ENCODE measurements at places on chromosomes 7 and 10.

GRCh38 chr7:47386273-47386835 is 195.6 kb downstream of the TNS3 start:
- DNase-seq = no peak

DNA sequence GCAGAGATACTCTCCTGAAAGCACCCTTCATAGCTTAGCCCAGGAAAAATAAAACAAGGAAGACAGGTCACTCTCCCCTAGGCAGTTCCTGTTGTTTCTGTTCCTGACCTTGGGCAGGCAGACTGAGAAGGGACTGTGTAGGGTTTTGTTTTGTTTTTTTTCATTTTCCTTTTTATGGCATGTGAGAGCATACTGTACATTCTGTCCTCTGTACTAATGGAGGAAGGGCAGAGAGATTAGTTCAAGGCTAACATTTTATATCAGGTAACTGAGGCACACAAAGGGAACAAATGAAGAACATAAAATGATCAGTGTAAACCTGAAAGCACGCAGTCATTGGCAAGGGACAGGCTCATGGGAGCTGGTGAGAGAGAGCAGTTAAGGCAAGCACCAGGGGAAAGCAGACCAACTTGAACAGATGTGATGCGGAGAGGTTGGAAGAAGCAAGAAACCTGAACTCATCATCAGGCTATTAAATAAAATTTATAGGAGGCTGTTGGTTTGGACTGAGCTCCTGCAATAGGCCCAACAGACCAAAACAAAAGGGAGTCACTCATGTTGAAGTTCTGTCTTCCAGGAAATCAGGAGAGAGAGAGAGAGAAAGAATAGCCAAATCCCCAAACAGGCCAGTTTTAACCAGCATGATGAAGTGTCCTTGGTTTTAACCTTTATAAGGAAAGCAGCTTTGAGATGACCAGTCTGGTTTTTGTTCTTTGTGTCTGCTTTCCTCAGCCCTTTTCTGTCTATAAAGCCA is 34.1 kb upstream of the PDCD4 start:
- no peak for DNase-seq

DNA sequence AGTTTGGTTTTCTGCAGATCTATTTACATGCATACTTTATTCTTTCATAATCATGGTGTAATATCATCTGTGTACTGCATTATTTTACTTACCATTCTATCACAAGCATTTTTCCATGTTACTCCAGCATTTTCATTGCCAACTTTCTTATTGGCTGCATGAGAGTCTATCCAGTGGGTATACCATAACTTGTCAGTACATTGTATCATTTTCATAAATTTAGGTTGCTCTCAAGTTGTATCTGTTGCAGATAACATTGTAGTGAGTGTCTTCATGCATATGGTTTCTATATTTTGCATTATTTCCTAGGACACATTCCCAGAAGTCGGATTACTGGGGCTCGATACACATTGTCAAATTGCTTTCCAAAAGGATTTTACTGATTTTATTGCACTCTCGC is 87.2 kb upstream of the INSYN2A start:
- no peak for DNase-seq

GRCh38 chr7:21113609-21114415 is 314.1 kb upstream of the SP4 start:
- no peak for DNase-seq

GRCh38 chr7:47194516-47195057 is 387.3 kb downstream of the TNS3 start:
- DNase-seq = no peak

DNA sequence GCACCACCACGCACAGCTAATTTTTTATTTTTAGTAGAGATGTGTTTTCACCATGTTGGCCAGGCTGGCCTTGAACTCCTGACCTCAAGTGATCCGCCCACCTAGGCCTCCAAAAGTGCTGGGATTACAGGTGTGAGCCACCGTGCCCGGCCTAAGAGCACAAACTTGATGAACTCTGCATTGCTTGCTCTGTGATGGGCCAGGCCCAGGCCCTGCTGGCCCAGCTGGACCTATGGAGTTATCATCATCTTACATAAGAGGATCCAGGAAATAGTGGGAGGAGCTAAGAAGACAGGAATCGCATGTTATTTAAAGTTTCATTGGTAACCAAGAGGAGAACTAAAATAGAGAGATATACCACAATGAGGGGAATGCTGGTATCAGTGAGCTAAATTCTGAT is 86.9 kb downstream of the DAGLB start:
- DNase-seq = no peak

- peak; percentile 85 for DNase-seq
Observed at GRCh38 chr7:100825751-100826513, 1.4 kb downstream of the EPHB4 start.

DNA sequence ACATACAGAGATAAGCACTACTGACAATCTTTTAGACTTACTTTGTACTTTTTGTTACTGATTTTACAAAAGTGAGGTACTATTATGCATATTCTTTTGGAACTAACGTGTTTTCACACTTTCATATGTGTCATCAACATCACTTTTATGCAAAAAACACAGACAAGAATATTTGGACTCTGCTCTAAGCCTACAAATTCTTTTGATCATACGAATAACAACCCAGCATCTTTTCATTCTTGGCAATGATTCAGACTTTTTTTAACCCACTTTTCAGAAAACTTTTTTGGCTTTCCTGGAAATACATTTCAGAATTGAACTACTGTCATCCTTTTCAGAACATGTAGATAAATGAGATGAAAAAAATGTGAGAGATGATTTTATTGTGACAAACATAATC is 30.2 kb downstream of the USP6NL start:
- no peak for DNase-seq

- DNase-seq = no peak
Observed at GRCh38 chr7:151968357-151968756, 12.1 kb downstream of the GALNTL5 start.

GRCh38 chr7:100080907-100081534 is 502 bp downstream of the ZNF3 start:
- no peak for DNase-seq

DNA sequence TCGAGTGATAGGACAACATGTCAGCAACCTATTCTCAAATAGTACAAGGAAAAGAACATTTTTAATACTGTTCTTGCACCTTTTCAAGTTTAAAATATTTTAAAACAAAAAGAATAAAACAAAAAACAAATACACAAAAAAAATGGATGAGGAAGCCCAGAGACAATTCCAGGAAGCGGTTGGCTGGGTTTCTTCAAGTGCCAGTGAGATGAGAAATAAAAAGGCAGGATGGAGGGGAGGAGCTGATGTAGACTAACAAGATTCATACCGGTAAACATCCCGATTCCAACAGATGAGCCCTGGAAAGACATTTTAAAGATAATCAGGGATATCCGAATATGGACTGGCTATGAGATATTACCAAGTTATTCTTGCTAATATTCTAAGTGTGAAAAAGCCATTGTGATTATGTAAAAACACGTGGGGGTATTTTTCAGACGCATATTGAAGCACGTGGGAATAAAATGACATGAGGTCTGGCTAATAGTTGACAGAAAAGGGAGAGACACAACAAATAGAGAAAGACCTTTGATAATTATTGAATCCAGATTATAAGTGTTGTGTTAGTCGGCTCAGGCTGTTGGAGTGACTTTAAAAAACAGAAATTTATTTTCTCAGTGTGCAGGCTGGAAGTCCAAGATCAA is 101.3 kb upstream of the LRRC4 start:
- no peak for DNase-seq

- no peak for DNase-seq
Observed at GRCh38 chr7:155529346-155529745, 17.0 kb downstream of the CNPY1 start.

DNA sequence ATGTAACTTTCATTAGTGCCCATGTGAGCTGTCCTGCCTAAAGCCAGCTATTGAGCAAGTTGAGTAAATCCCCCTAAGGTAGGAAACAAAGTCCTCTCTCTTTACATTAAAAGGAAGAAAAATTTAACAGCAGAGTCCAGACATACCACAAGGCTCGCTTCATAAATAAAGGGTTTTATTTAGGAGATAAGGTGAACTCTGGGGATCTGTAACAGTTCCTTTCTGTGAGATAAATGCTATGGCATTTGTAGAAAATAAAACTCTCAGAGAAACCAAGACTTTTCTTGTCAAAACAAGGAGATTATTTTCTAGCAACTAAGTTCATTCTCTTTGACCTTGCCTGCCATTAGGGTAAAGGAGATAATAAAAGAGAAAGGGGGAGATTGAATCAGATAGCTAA is 32.3 kb upstream of the LYZL1 start:
- DNase-seq = no peak

DNA sequence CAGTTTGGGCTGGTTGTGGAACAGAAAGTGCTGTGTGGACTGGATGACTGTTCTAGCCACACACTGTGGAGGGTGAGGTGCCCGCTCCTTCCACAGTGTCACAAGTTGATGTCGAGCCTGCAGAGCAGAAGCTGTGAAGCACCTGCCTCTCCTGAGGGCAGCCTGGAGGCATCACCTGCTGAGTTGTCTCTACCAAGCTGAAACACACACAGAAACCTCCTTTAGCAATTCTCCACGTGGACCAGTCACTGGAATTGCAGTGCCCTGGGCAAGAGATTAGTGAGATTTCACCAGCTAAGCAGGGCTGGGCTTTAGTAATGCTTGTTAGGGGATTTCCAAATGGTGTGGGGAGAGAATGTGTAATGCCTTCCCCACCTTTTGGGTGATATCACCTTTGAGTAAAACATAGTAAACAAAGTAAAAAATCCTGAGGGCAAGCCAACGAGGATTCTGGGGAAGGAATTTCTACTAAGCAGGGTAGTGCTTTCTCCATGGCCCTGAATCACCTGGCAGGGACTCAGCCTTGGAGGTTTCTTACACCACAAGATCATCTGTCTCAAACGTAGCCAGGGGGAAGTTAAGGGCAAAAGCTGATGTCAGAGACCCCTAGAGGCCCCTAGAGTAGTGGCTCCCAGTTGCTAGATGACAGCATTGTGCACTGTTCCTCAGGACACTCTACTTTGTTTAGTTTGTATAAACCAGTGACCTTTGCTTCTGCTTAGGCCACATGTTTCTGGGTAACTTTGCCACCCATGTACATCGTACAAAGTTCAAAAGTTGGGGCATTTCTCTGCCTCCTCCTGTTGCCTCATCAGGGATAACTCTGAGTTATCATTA is 233.1 kb upstream of the IGFBP3 start:
- DNase-seq = no peak

DNA sequence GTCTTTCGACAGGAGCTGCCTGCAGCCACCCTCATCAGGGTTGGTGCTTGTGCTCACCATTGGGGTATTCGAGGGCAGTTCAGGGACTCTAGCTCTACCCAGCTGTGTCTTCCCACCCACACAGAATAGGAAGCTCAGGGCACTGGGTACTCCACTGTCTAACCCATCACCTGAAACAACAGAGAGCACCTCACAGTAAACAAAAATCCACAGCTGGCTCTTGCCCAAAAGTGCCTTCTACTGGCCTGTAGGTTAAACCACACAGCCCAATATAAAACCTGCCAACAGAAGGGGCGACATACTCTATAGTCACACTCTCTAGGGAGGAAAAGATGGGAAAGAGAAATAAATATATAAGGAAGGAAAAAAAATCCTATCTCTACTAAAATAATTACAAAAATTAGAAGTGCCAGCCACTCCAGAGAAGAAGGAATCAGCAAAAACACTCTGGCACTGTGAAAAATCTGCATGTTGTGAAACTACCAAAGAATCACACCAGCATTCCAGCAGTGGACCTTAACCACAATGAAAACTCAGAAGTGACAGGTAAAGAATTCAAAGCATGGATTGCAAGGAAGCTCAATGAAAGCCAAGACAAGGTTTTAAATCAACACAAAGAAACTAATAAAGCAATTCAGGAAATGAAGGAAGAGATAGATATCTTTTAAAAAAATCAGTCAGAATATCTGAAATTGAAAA is 110.0 kb downstream of the HGF start:
- no peak for DNase-seq

- no peak for DNase-seq
Observed at GRCh38 chr10:14349081-14349480, 18.4 kb upstream of the FRMD4A start.

DNA sequence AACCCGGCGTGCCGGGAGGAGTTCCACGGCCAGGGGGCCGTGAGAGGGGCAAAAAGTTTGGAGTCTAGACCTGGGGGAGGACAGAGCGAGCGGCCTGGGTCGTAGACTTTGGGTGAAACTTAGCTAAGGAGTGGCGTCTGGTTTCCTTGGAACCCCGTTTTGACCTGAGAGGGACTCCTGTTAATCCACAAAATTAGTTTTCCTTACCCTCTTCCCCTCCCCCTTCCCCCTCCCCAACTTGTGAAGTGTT is 574 bp downstream of the MARCHF5 start:
- no peak for DNase-seq
